CD4-positive, alpha-beta memory T cell (primary cell): ENCODE measurements at places on chromosomes 3 and 15.

- DNase-seq, result no peak
Measured at GRCh38 chr3:40008796-40009195, 199.4 kb downstream of the MYRIP start.

DNA sequence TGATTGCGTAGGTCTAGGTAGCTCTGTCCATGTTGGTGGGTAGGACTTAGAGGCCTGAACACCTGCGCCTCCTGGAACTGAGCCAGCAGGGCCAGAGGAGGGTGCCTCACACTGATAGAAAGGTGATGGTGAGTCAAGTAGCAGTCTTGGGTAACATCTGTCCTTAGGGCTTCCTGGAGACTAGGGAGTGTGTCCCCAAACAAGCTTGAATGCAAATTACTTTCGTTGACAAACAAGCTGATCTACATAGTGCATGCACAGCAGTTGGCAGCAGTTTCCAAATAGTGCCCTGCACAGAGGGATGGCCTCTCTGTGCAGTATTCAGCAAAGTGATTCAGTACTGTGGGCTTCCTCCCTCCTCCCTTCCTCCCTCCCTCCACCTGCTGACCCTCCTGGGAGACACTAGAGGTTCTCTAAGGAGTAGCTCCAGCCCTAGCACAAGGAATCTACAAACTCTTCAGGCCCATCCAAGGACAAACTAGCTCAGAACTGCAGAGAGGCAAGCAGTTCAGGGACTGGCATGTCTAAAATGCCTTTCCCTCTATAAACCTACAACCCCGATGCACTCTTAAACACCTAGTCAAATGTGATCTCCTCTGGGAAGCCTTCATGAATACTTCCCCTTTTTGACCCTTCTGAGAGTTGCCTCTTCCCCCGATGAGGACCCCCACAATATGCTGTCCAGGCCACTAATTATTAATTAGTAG lies 61.0 kb downstream of the TLE3 start:
- DNase-seq, result no peak

GRCh38 chr3:149352556-149352955 lies 19.1 kb upstream of the TM4SF18 start:
- no peak for DNase-seq

DNA sequence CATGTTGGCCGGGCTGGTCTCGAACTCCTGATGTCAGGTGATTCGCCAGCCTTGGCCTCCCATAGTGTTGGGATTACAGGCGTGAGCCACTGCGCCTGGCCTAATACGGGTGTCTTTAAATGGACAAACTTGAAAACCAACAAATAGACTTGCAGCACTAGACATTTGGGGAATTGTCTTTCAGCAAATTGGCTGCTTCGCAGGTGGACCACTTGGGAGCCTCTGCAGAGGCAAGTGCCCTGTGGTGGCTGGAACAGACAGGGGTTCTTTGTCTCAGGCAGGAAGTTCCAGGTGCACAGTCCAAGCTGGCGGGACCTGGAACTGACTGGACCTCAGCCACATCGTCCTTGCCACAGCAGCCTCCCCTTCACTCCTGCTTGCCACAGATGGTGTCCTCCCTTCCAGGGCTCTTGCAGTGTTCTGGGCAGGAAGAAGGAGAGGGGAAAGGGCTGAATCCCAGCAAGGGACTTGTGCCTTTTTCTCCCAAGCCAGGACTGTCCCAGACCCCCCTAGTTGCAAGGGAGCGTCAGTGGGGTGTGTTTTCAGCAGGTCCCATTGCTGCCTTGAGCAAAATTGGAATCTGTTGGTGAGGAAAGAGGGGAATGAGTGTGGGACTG lies 94.3 kb downstream of the TBC1D2B start:
- DNase-seq, result no peak

DNA sequence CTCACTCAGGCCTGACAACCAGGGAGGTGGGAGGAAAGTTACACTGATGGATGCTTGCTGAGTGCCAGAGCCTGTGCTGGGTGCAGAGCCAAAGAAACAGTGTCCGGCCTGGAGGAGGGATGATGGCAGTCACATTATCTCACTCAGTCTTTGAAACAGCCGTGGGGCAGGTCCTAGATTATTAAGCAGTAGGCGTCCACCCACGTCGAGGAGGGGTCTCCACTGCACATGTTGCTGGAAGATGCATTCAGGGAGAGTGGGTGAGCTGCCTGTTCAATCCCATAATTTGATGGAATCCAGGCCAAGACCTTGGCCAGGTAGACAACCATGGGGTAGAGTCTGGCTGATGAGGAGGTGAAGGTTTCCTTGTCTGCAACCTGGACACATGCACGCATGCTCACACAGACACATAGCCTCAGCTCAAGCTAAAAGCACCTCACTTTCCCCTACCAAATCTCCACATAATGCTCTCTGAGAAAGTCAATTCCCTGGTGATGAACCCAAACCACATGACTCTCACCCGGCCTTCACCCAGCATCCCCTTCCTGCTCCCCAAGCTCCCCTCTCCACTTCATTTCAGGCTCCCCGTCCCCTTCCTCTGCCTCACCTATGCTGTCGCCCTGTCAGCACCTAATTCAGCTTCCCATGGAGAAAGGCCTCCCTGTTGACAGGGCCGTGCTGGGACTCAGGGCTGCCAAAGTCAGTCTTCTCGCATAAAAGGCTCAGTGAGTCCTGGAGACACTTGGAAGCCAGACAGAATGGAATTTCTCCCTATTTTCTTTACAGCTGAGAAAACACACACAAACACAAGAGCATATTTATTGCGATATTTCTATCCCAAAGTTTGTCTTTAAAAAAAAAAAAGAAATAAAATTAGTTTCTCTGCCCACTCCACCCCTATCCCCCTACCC lies 29.8 kb downstream of the ACAN start:
- no peak for DNase-seq

DNA sequence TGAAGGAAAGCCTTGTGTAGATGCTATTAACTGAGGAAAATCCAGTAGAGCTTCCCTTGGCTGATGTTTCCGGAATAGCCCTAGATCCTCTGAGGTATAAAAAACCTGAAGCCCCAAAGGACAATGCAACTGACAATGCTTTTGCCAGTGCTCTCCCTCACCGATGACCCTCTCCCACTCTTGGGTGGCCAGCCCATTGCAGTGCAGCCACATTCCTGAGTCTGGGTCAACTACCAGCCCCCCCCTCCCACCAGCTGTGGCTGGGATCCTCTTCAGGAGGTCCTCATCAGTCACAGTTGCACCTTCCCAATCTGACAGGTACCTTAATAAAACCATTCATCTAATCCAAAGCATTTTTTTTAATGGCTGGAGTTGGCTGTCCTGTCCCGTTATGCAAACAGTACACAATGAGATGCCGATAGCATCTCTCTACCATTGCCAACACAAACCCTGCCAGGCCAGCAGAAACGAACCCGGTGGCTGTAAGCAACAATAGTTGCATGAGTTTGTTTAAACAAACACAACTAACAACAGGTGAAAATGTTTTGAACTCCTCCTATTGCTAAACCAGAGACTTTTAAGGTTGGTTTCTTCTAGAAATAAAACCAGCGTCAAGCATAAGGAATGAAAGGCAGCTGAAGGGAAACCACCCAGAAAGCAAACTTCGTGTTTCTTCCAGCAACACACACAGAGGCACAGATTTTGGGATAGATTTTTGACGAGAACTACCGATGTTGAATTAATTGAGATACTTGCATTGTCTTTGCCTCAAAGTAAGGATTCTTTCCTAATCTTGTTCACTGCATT lies 128.3 kb upstream of the ARHGEF3 start:
- no peak for DNase-seq

- no peak for DNase-seq
Measured at GRCh38 chr3:138426211-138426610, 8.2 kb upstream of the ESYT3 start.

DNA sequence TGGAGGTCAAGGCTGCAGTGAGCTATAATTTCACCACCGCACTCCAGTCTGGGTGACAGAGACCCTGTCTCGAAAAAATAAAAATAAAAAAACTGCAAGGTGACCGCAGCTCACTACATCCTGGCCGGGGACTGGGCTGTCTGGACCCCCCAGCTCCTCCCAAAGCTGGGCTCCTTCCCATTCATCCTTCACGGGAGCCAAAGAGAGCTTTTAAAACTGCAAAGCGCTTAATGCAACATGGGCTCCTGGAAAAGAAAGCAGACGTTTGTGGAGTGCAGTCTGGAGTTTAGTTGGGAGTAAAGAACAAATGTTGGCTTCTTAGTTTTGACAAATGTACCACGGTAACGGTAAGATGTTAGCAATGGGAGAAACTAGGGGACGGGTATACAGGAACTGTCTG lies 12.1 kb downstream of the PLXND1 start:
- no peak for DNase-seq

DNA sequence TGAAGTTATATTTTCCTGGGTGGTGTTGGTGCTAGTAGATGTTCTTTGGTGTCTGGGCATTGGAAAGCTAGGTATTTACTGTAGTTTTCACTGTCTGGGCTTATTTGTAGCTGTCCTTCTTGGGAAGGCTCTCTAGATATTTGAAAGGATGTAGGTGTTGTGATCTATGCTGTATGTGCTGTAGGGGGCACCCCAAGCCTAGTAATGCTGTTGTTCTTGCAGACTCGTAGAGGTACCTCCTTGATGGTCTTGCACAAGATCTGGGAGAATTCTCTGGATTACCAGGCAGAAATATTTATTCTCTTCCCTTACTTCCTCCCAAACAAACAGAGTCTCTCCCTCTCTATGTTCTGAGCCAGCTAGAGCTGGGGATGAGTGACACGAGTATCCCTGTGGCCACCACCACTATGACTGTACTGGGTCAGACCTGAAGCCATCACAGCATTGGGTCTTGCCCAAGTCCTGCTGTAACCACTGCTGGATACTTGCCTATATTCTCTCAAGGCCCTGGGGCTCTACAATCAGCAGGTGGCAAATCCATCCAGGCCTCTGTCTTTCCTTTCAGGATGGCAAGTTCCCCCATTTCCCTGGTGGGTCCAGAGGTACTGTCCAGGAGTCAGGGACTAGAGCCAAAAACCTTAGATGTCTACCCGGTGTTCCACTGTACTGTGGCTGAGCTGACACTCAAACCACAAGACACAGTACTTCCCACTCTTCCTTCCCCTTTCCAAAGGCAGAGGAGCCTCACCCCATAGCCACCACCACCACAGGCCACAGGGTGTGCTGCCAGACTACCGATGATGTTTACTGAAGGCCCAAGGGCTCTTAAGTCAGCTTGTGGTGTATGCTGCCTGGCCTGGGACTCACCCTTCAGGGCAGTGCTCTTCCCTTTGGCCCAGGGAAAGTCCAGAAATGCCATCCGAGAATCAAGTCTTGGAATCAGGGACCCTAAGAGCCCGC lies 195.2 kb upstream of the DPPA4 start:
- peak; percentile 37 for DNase-seq

GRCh38 chr15:53251996-53252395 lies 461.9 kb upstream of the ONECUT1 start:
- no peak for DNase-seq

DNA sequence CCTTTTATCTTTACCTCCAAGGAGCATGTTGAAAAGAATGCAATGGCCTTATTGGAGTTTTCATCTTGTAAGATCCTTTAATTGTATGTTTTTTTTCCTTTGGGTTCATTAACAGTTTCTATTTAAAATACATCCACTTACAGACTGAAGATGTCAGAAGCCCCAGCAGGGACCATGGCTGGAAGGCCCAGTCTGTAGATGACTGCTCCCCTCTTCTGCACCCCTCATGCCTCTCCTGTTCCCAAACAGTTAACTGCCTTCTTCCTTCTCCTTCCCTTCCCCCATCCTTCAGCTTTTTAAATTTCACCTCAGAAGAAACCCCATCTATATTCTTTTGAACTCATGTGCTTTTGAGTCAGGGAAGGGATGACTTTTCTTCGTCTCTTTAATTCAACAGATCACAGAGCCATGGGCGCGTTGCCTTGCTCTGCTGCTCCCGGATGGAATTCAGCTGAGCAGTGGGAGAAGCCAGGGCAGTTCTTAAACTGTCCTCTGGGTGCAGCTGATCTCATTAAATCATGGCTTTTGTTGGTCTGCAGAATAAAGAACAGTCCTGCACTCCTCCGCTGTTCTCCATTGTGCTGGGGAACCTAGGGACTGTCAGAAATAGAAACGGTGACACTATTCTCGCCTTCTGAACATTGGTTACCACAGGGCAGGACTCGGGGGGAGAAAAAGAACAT lies 71.5 kb upstream of the EIF1B start:
- no peak for DNase-seq

GRCh38 chr15:60744826-60745460 lies 266.0 kb upstream of the ICE2 start:
- no peak for DNase-seq

DNA sequence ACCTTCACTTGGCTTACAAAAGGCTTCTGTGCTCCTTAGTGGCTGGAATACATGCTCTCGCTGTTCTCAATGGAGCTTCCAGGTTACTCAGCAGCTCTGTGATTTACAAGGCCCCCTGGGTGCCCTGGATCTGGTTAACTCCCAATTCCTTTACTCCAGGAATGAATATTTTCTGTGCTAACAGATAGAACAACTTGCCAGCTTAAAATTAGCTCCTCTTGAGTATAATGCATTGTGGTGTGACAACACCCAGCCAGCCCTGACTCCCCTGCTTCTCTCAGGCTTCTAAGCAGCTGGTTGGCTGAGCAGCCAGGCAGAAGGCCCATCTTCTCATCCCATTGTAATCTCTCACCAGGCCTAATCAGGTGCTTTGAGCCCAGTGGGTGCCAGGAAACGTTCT lies 246.4 kb downstream of the ALCAM start:
- no peak for DNase-seq

DNA sequence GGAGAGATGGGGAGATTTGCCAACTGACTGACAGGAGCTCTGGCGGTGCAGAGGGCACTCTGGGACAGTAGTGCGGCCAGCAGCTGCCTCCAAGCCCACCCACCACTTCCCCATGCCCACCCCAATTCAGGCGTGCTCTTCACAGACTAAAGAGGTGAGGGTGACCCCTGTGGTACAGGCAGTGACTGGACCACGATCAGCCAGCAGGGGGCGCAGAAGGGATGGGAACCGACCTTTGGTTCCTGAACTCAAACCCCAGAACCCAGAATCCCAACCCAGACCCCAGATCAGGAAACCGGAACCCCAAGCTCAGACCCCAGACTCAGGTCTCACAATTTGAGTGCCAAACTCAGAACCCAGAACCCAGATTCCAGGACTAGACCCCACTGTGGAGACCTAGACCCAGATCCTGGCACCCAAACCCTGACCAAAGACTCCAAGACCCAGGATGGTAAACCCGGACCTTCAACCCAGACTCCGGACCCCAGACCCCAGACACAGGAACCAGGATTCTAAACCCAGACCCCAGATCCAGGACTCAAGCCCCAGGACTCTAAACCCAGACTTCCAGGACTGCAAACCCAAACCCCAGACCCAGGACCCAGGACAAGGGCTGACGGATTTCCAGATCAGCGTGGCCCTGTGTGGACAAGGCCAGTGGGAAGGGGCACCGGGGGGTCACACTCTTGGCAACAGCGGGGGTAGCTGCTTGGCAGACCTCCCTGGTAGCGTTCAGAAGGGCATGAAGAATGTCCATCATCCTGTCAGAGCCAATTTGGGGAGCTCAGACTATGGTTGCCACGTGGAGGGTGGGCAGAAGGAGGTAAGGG lies 3.7 kb upstream of the MYL3 start:
- DNase-seq, result peak; percentile 59

DNA sequence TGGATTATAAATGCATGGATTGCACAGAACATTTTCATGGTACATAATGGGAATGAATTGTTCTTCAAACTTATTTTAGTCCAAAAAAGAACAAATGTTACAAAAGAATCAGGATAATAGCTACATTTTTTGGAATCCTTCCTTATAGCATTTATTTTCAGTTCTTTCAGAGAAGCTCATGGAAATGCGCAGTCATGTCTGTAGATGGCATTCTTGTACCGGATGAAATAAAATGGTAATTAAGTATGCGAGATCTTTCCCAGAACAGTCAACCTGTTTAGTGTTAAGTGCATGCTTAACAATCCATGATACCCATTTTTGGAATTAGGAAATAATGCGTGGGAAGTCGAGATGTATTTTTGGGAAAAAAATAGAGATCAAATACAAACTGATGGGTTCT lies 38.2 kb upstream of the GOLGA8B start:
- DNase-seq, result no peak
